Glutamatergic neuron (in vitro differentiated cells): ENCODE measurements at places on chromosomes 2 and 18. TPM values are rescaled to one million over a fixed set of nuclear protein-coding genes. Genes with fewer than 3 reads are reported as not detected.

Gene PUM2
- 113 TPM for total RNA-seq

Gene CYS1
- not detected for total RNA-seq

Gene DSG1
- not detected for total RNA-seq

Gene LHCGR
- not detected for total RNA-seq

Gene IGFBP5
- 0.51 TPM for total RNA-seq

Gene EPC2
- 40.9 TPM for total RNA-seq

Gene TRIM43
- 2.3 TPM for total RNA-seq

DNA sequence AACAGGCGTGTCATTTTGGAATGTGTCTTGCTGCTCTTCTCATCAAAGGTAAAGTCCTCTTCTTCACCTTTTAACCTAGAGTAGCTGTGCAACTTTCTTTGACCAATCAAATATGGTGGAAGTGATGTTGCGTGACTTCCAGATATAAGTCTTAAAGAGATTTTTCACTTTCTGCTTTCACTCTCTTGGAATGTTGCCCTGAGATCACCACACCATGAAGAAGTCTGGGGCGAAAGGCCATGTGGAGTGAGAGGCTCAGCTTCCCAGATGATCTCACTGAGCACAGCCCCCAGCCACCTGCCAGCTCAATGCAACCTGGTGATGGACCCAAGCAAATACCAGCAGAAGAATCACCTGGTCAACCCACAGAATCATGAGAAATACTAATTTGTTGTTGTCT, 7.1 kb upstream of the GALNT3 start:
- H3K4me3 ChIP-seq = no peak overlapping the region
- H3K27ac ChIP-seq = no peak overlapping the region
- H3K4me1 ChIP-seq = no peaks in the 10 kb centered on the region
- H3K27me3 ChIP-seq = no peaks in the 10 kb centered on the region
- no peaks in the 10 kb centered on the region for H3K36me3 ChIP-seq

- no peak for DNase-seq
- H3K4me1 ChIP-seq = peaks cover 22% of the 10 kb centered on the region
- peaks cover 9% of the 10 kb centered on the region for H3K27me3 ChIP-seq
- no peak overlapping the region for H3K27ac ChIP-seq
- H3K4me3 ChIP-seq = no peak overlapping the region
- H3K36me3 ChIP-seq = no peaks in the 10 kb centered on the region
Measured at GRCh38 chr18:48657447-48658120, 118.8 kb downstream of the CTIF start.

- peak; percentile 14 for DNase-seq
- H3K36me3 ChIP-seq = peaks cover 19% of the 10 kb centered on the region
- peak overlapping the region; percentile 57 for H3K4me3 ChIP-seq
- no peaks in the 10 kb centered on the region for H3K4me1 ChIP-seq
- H3K27ac ChIP-seq = peak overlapping the region; percentile 38
Measured at GRCh38 chr2:241559323-241560161, 997 bp downstream of the BOK start.

DNA sequence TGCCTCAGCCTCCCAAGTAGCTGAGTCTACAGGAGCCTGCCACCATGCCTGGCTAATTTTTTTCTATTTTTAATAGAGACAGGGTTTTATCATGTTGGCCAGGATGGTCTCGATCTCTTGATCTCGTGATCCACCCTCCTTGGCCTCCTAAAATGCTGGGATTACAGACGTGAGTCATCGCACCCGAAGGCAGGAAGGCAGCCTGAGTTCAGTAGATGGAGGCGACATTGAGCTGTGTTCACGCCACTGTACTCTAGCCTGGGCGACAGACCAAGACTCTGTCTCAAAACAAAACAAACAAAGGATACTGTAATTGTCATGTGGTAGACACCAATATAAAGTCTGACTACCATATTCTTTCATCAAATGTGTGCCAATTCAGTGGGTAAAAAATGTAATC, 500.9 kb upstream of the DSEL start:
- no peak overlapping the region for H3K27ac ChIP-seq
- no peaks in the 10 kb centered on the region for H3K27me3 ChIP-seq
- H3K36me3 ChIP-seq = no peaks in the 10 kb centered on the region
- no peak overlapping the region for H3K4me3 ChIP-seq

GRCh38 chr2:70534183-70534836, 19.3 kb downstream of the TGFA start:
- DNase-seq = no peak
- H3K4me1 ChIP-seq = peaks cover 24% of the 10 kb centered on the region
- H3K27ac ChIP-seq = no peak overlapping the region
- H3K36me3 ChIP-seq = peaks cover 22% of the 10 kb centered on the region
- H3K4me3 ChIP-seq = no peak overlapping the region

DNA sequence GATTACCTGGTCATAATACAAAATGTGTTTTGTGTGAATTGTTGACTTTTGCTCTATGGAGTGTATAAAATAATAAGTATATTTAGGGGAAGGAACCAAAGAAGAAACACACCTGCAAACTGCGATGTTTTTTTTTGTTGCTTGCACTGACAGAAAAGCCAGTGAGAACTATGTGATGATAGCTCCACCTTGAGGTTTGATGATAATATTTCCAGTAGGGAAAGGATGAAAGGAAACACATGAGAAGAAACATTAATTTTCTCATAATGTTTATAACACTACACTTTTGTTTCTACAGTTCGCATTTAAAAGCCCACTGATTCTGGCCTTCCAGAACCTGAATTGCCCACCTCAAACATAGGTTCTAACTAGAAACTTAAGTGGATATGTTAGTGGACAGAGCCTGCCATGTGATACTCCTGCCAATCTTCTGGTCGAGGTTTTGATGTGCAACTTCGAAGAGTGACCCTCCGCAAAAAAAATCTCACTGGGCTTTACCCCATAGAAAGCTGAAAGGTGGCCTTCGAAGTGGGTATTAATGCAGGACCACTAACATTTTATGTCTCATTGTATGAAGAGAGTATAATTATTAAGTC, 476.4 kb upstream of the SPHKAP start:
- no peaks in the 10 kb centered on the region for H3K36me3 ChIP-seq
- H3K4me3 ChIP-seq = no peak overlapping the region
- DNase-seq = no peak
- H3K27ac ChIP-seq = no peak overlapping the region

DNA sequence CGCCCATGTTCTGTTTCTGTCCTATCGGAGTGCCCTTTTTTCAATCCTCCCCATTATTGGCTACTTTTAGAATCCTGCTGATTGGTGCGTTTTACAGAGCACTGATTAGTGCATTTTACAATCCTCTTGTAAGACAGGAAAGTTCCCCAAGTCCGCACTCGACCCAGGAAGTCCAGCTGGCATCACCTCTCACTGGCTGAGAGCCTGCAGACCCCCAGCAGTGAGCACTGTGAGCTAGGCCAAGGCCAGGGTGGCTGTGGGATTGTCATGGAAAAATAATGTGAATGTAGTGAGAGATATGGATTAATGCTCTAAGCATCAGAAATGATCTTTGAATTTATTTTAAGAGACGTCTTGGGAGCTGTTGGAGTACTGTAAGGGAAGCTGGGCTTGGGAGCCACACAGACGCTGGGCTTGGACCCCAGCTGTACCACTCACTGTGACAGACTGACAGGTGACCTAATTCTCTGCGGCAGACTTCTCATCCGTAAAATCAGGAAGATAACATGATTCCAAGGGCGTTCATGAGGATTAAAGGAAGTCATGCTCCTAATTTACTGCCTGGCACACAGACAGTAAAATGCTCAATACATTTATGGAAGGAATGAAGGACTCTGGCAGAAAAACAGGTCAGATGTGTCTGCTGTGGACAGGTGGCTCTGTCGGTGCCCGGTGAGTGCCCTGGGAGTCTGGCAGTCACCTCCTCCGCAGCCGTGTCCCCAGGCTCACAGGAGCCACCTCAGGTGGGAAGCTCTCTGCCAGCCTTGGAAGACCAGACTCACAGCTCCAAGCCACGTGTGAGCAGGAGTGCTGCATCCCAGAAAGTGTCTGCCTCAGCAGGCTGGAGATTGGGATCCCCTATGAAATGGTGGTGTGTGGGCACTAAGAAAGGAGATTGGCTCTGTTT, 105.5 kb downstream of the FAM168B start:
- no peaks in the 10 kb centered on the region for H3K4me1 ChIP-seq
- H3K27me3 ChIP-seq = no peaks in the 10 kb centered on the region

GRCh38 chr2:44751754-44752479, 189.6 kb upstream of the SIX3 start:
- peaks cover 4% of the 10 kb centered on the region for H3K27me3 ChIP-seq
- H3K4me3 ChIP-seq = peak overlapping the region; percentile 40
- DNase-seq = peak; percentile 15
- no peaks in the 10 kb centered on the region for H3K36me3 ChIP-seq

DNA sequence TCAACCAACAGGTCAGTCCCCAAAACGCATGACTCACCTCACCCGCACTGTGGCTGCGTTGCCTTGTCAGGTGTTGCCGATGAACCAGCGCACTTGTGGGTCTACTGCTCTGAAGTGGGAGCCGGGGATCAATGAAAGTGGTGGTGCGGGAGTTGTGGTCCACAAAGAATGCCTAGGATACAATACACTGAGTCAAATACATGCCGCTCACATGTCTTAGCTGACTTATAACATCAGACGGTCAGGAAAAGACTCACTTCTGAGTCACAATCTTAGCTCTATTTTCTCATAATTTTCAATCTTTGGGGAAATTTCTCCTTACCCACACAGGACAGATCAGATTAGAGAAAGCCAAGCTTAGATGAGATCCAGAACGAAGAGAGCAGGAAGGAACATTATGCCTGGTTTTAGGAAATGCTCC, 107.1 kb upstream of the STK17B start:
- peaks cover 2% of the 10 kb centered on the region for H3K27me3 ChIP-seq
- H3K4me3 ChIP-seq = no peak overlapping the region
- no peak overlapping the region for H3K27ac ChIP-seq
- DNase-seq = no peak
- peaks cover 5% of the 10 kb centered on the region for H3K4me1 ChIP-seq

GRCh38 chr2:179612108-179612507, 249.3 kb downstream of the ZNF385B start:
- no peaks in the 10 kb centered on the region for H3K27me3 ChIP-seq
- DNase-seq = no peak
- H3K27ac ChIP-seq = no peak overlapping the region
- H3K4me3 ChIP-seq = no peak overlapping the region
- H3K36me3 ChIP-seq = no peaks in the 10 kb centered on the region

GRCh38 chr2:229855116-229855515, 66.7 kb downstream of the TRIP12 start:
- H3K4me1 ChIP-seq = no peaks in the 10 kb centered on the region
- DNase-seq = no peak
- H3K27me3 ChIP-seq = no peaks in the 10 kb centered on the region
- no peak overlapping the region for H3K4me3 ChIP-seq
- peaks cover 7% of the 10 kb centered on the region for H3K36me3 ChIP-seq
- H3K27ac ChIP-seq = no peak overlapping the region

DNA sequence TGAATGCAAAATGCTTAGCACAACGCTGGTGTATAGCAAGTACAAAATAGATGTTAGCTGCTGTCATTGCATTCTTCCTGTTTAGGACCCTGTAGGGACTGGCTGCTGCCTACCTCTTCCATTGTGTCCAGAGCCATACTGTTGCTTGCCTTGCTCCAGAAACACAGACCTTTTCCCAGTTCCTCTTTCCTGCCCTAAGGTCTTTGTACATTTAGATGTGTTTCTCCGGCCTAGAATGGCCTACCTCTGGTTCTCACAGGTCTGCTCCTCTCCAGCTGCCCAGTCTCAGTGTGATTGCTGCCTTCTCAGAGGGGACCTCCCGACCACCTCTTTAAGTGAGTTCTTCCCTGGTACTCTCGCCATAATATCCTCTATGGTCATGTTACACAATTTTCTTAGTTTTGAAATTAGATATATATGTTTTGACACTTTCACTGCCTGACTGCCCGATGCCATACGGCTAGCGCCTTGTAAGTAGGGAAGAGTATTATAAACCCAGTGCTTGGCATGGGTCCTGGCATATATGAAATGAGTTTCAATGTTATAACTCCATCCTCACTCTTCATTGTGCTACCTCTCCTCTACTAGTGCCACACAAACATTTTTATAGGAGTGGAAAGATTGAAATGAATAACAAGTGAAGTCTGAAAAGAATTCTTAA, 48.3 kb downstream of the RFTN2 start:
- H3K4me3 ChIP-seq = no peak overlapping the region
- no peaks in the 10 kb centered on the region for H3K4me1 ChIP-seq
- no peaks in the 10 kb centered on the region for H3K27me3 ChIP-seq
- DNase-seq = no peak

- no peak overlapping the region for H3K27ac ChIP-seq
- no peaks in the 10 kb centered on the region for H3K27me3 ChIP-seq
- no peaks in the 10 kb centered on the region for H3K36me3 ChIP-seq
- DNase-seq = no peak
- no peak overlapping the region for H3K4me3 ChIP-seq
- peaks cover 4% of the 10 kb centered on the region for H3K4me1 ChIP-seq
Measured at GRCh38 chr2:62343206-62343605, 147.3 kb downstream of the B3GNT2 start.

DNA sequence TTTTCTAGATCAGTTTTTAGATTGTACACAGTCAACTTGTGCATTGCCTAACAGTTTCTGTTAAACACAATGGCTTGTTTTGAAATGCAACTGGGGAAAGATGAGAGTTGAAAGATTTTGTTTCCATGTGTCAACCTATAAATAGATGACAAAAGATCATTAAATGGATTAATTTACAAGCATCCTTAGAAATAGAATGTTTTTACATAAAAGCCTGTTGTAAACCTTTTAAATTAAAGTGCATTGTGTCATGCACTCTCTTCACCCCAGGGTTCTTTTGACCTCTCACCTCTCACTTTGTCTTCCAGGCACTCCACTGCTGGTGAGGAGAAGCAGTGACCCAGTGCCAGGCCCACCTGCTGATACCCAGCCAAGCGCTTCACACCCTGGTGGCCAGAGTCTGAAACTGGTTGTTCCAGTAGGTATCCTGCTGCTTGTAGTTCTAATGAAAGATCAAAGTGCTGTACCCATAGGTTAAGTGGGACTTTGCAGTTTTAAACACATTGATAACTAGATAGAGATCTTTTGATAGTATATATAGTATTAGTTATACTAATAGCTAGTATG, 502.1 kb downstream of the PARD3B start:
- no peaks in the 10 kb centered on the region for H3K27me3 ChIP-seq

- H3K4me1 ChIP-seq = no peaks in the 10 kb centered on the region
- H3K36me3 ChIP-seq = no peaks in the 10 kb centered on the region
- no peak overlapping the region for H3K27ac ChIP-seq
Measured at GRCh38 chr18:35436076-35436649, 59.0 kb upstream of the ZNF396 start.

- H3K4me3 ChIP-seq = no peak overlapping the region
- peaks cover 2% of the 10 kb centered on the region for H3K4me1 ChIP-seq
- H3K27ac ChIP-seq = no peak overlapping the region
- no peaks in the 10 kb centered on the region for H3K36me3 ChIP-seq
Measured at GRCh38 chr2:64234150-64234549, 89.9 kb upstream of the PELI1 start.

GRCh38 chr18:63192126-63192884, 127.3 kb downstream of the BCL2 start:
- H3K27ac ChIP-seq = peak overlapping the region; percentile 41
- no peak for DNase-seq
- no peaks in the 10 kb centered on the region for H3K36me3 ChIP-seq
- H3K27me3 ChIP-seq = no peaks in the 10 kb centered on the region

- DNase-seq = no peak
- H3K36me3 ChIP-seq = no peaks in the 10 kb centered on the region
- H3K27ac ChIP-seq = no peak overlapping the region
- no peaks in the 10 kb centered on the region for H3K4me1 ChIP-seq
- no peak overlapping the region for H3K4me3 ChIP-seq
- H3K27me3 ChIP-seq = no peaks in the 10 kb centered on the region
Measured at GRCh38 chr18:21321711-21322110, 79.7 kb downstream of the GREB1L start.
